Central memory CD4-positive, alpha-beta T cell (primary cell): ENCODE measurements at places on chromosomes 12 and 14.

DNA sequence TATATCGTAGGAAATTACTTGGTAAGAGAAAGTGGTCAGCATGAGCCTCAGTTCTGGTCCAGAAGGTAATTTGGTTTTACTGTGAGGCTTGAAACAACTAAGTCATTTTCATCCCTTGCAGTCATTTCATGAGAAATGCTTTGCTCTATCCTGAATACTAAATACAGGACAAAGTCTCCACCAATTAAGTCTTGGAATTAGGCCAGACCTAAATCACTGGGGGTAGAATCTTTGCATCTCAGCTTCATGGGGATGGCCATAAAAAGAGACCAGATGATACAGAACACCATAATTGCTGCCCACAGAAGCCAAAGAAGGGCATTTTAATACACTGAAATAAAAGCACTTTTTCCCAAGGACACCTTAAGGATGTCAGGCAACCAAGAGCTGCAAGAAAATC is 277.9 kb upstream of the DCN start:
- DNase-seq = no peak

DNA sequence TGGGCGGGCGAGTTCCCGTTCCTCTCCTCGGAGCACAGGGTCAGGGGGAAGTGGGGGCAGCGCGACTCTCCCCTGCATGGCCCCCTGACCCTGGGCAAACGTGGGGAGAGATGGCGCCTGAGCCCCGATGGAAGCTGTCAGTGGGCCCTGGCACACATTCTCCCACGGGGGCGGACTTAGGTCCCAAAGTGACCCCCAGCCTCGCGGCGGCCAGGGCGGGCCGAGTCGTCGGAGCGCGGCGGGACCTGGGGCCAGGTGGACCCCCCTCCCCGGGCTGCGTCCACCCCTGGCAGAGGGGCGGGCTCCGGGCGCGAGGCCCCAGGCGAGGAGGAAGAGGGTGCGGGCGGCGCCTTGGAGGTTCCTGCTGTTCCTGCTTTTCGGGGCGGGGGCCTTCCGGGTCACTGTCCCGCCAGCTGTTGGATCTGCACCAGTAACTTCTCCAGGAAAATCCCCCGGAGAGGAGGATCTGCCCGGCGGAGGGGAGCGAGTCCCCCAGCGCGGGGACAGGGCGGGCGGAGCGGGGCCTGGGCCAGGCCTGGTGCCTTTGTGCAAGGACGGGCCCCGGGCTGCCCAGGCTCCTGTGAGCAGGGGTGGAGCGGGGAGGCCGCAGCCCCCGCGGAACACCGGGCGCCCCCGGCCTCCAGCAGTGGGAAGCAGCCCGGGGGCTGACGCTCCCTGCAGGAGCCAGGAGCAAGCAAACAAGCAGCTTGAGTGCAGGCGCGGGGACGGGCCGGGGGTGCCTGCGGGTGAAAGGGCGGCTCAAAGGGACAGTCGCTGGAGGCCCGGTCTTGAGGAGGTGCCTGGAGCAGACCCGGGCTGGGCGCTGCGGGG is 15.3 kb downstream of the TNFAIP2 start:
- DNase-seq = no peak

GRCh38 chr14:75010472-75011093 is 7.9 kb downstream of the EIF2B2 start:
- DNase-seq = no peak

DNA sequence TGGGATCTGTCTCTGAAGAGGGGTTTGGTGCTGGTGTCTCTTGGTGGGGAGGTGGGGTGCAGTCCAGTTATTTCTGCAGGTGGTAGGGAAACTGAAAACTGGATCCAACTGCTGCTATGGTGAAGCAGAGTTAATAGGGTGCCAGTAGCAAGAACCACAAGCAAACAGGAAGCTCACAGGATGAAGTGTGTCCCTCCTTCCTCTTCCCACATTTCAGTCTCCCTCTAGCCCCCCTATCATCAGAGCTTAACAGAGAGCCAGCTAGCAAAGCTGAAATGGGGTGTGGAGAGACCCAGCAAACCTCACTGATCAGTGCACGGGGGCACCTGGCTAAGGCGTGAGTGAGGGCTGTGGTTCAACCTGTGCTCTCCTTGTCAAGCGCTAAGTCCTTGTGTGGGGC is 69.1 kb upstream of the C12orf71 start:
- no peak for DNase-seq

DNA sequence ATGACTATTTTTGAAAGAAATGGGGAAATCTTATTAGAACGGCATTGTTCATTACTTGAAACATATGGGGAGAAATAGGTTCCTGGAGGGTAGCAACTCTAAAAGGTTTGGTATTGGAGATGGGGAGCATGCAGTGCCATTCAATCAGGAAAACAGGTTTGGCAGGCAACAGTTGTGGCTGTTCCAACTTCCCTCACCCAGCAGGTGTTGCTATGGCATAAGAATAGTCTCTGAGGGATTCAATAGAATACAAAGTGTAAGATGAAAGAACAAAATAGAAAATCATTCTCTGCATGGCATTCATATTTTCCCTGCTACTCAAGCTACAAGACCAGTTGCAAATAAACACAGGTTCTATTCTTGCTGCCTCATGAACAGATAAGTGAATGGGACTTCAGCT is 393.3 kb upstream of the RPL10L start:
- no peak for DNase-seq
